Cardiac septum (tissue), 1 donor: ENCODE measurements at places on chromosomes 5 and 9. TPM values are rescaled to one million over a fixed set of nuclear protein-coding genes. Genes with fewer than 3 reads are reported as not detected.

DNA sequence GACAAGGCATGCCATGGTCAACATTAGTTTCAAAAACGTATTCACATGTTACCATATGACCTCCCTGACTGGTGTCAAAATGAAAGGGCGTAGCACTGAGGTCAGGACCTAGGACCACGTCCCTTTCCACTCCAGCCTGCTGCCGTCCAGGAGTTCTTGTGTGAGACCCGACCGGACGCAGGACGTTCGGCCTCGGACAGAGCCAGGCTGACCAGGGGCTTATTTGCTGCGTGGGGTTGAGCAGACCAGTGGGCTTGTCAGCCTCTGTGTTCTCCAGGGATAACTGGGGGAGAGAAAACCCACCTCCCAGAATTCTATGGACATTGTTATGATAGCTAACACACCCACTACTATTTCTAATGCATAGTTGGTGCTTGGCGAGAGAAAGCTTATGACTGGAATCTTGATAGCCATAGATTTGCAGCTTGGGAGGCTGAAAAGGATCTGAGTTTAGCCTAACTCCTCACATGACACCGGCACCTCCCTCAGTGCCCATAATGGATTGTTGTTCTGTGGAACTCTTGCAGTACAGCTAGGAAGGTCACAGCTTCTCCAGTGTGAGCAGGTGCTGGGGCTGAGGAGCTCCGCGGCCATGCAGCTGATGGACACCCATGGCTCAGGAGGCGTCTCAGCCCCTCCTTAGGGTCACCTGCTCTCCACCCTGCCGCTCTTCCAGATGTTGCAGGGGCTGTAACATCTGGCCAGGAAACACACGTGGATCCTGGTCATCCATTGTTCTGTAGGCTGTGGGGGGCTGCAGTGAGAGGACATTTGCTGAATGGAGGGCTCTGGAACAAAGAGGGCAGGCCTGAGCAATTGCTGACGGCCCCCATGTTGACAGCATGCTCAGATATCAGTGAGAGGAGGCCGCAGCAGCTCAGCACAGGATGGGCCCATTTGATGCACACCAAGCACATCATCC lies 368.4 kb downstream of the IRX2 start:
- DNase-seq: peak; percentile 71

Gene CLIC3
- 12.9 TPM for total RNA-seq

DNA sequence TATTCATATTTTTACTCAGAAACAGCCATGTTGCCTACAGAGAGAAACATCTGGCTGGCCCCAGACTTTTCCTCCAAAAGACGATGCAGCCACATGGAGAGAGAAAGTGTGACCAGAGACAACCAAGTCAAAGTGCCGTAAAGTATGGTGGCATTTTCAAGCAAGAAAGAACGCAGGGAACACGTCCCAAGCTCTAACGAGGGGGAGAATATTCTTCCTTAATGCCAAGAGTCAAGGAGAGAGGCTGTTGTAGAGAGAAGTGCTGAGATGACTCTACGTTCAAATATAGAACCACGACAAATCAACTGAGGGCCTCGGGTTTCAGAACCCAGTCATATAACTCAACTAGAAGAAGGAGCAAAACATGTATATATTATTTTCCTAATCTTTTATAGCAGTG lies 55.9 kb downstream of the FNBP1 start:
- DNase-seq: no peak

- no peak for DNase-seq
Observed at GRCh38 chr5:62112689-62113228, 193.2 kb upstream of the KIF2A start.
